ENCODE measurements at places on chromosomes 7 and 10. TPM values are rescaled to one million over a fixed set of nuclear protein-coding genes. Genes with fewer than 3 reads are reported as not detected.

Gene INHBA
- not detected for total RNA-seq

DNA sequence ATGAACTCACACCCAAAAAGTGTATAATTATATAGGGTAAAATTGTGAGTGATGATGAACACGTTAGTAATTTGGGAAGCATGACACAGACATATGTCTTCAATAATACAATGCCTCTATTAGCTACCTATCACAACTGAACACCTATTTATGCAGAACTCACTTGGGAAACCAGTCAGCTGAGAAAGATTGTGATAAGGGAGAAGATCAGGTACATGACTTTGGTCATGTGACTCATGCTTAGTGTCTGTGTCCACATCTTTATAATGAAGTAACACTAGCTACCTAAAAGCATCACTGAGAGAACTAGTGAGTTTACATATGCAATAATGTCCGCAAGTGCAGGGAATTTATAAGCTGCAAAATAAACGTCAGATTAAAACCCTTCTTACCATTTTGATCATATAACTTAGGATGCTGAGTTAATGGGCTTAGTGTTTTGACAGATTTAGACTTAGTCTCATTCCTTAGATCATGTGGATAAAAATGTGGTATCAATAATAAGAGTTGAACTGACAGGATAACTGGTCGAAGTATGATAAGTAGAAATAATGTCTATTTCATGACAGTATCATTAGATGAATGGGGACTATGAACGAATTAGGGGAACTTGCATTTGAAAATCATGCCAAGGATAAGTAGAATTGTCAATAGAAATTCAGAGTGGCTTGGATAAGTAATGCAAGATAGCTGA, 11.6 kb downstream of the VWDE start:
- DNase-seq: no peak
- peaks cover 22% of the 10 kb centered on the region for H3K4me1 ChIP-seq
- H3K36me3 ChIP-seq: no peaks in the 10 kb centered on the region

Gene CDHR1
- total RNA-seq: 6.1 TPM

DNA sequence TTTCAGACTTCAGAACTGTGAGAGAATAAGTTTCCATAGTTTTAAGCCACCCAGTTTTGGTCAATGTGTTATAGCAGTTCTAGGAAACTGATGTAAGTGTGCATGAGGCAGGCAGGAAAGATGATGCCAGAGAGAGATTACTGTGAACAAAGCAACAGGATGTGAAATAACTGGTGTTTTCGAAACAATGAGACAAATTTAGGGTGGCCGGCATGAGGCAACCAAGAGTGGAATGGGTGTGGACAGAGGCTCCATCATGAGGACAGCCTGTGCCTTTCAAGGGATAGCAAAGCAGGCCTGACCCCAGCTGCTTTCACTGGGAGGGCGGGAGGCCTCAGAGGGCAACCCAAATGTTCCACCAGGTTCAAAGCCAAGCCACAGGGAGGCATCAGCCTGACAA, 67.3 kb upstream of the UCN3 start:
- no peak overlapping the region for H3K4me3 ChIP-seq
- H3K27me3 ChIP-seq: no peaks in the 10 kb centered on the region
- DNase-seq: no peak
- H3K4me1 ChIP-seq: peaks cover under 1% of the 10 kb centered on the region
- H3K36me3 ChIP-seq: no peaks in the 10 kb centered on the region

GRCh38 chr7:30816645-30817370, 45.6 kb downstream of the MINDY4 start:
- peaks cover under 1% of the 10 kb centered on the region for H3K36me3 ChIP-seq
- H3K4me3 ChIP-seq: no peak overlapping the region
- no peaks in the 10 kb centered on the region for H3K27me3 ChIP-seq
- H3K4me1 ChIP-seq: no peaks in the 10 kb centered on the region

GRCh38 chr10:129922598-129923123, 41.4 kb downstream of the EBF3 start:
- H3K36me3 ChIP-seq: peaks cover 11% of the 10 kb centered on the region
- H3K4me1 ChIP-seq: peaks cover 48% of the 10 kb centered on the region
- H3K27me3 ChIP-seq: peaks cover 45% of the 10 kb centered on the region

DNA sequence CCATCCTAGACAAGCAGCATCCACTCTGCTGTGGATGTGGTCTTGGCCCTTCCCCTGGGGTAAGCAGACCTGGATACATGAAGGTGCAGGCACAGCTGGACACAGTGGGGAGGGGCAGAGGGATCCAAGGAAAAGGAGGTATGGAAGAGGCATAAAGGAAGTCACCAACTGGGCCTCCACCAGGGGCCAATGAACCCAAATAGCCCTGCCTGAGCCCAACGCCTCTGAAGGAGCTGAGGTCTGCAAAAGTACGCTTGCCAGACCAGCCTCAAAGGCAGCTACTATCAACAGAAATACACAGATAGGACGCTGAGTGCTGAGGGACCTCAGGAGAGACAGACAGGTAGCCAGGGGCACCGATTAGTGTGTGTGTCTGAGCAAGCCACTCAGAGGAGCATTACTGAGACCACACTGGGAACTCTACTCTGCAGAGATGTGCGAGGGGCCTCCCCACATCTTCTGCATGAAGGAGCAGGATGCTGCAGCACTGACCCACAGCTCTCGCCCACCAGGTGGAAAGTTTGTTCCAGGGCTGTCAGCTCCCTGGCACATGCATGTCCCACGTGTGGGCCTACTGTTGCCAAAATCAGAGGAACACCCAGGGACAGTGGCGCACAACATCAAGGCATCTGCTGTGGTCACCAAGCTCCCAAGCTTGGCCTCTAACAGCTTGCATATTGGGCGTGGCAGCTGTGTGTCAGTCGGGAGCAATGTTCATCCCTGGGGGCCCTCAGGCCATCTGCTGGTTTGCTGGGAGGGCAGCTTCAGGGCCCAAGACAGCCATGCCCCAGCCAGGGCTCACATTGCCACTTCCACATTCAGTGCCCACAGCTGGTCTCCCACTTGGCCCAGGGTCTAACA, 40.0 kb downstream of the MKI67 start:
- peak overlapping the region; percentile 65 for H3K4me3 ChIP-seq
- no peaks in the 10 kb centered on the region for H3K36me3 ChIP-seq
- H3K27ac ChIP-seq: peak overlapping the region; percentile 91
- peak; percentile 76 for DNase-seq

Gene GDF2
- not detected for total RNA-seq

Gene TEX36
- total RNA-seq: not detected

DNA sequence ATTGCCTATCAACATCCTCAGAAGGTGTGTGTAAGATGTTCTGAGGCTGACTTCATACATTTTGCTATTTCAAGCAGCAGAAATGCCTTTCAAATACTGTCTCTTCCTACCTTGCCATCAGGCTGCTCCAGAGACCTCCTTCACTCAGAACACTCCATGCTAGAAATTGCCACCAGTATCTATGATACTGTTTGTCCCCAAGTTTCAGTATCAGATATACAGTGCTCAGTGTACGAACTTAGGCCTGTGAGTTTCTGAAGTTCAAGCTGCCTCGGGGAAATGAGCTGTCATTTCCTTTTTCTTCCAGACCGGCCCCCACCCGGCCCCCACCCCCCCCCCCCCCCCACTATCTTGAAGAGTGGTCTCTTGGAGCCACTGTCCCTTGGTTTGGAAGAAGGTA, 373.4 kb upstream of the CHRM2 start:
- no peak overlapping the region for H3K27ac ChIP-seq
- H3K4me3 ChIP-seq: no peak overlapping the region
- H3K4me1 ChIP-seq: no peaks in the 10 kb centered on the region
- no peaks in the 10 kb centered on the region for H3K36me3 ChIP-seq
- DNase-seq: no peak
- H3K27me3 ChIP-seq: no peaks in the 10 kb centered on the region

GRCh38 chr10:125048094-125048864, 106.4 kb downstream of the ZRANB1 start:
- H3K4me3 ChIP-seq: peak overlapping the region; percentile 34
- peaks cover 49% of the 10 kb centered on the region for H3K4me1 ChIP-seq
- DNase-seq: peak; percentile 97
- H3K27me3 ChIP-seq: peaks cover 13% of the 10 kb centered on the region
- H3K36me3 ChIP-seq: no peaks in the 10 kb centered on the region

DNA sequence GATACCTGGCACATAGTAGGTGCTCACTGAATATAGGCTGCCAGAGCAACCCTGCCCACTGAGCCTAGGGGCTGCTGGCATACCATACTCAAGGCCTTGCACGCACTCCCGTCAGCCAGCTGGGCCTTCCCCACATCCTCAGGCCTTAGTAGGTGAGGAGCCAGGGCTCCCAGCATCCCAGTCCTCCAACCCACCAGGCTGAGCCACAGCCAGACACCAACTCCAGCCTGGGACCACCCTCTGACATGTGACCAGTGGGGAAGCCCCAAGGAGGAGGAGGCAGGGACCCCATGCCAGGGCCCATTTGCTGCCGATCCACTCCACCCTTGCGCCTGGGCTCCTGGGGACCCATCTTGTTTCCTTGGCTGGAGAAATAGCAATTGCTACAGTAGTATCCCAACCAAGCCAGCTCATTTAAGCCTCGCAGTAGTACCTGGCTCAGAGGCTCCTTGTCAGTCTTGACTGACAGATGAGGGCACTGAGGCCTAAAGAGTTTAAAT, 11.4 kb downstream of the SLIT1 start:
- H3K27ac ChIP-seq: no peak overlapping the region
- peaks cover 13% of the 10 kb centered on the region for H3K4me1 ChIP-seq
- no peak overlapping the region for H3K4me3 ChIP-seq
- H3K36me3 ChIP-seq: no peaks in the 10 kb centered on the region
- H3K27me3 ChIP-seq: peaks cover 7% of the 10 kb centered on the region

Data from glutamatergic neuron (in vitro differentiated cells).